NCI-H1048 (cell line): ENCODE measurements at places on chromosomes 2 and 18.

DNA sequence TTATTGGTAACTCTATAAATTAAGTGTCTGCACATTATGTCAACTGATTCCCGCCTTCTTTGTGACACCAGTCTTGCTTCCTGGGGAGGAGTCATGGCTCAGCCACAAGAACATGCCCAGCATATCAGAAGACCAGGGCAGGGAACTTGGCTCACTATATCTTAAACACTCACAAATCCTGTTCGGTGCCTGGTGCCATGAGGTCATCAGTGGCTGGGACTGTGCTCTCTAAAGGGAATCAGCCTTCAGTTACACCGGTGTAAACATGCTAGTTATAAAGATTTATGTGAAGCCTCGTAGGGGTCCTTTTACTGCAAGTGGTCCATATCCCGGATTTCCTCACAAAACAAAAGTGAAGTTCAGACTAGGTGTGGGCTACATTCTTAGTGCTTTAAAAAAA lies 73.1 kb upstream of the ZNF521 start:
- no peak for DNase-seq

DNA sequence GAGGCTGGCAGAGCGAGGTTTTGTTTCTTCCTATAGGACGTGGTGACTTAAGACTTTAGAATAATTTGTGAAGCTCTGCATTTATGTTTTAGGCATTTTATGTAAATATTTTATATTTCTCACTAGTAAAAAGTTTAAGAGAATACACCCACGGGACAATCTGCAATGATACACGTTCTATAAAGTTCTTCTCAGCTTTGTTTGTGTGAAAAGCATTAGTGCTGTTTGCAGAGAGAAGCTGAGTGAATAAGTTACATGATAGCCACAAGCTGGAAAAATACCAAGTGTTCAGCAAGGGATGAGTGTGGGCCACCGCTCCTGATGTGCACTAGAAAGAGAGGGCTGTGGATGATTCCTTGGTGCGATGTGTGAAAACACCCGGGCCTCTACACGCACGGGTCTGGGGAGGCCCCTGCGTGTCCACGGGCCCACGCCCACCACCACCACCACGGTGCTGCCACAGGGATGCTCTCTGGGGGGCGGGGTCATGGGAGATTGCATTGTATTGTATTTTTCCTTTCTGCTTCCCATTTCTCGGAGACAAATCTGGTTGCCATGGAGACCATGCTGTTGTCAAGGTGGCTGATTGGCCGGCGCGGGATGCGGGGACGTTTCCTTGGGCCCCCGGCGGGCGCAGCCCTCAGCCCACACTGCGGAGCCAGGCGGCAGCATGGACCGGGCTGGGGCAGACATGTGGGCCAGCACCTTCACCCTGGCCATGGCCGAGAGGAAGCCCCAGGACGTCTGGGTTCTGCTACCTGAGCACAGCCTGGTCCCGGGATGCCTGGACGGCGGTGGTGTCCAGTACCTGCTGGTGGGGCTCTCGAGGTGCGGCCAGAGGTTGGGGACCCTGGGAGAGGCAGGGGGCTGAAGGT lies at the start of gene RTP5:
Gene RTP5 (plus strand): TSS at position 643 of the 875 bp plus-strand sequence. CDS start 28 bp downstream, at position 671.
- DNase-seq: no peak

DNA sequence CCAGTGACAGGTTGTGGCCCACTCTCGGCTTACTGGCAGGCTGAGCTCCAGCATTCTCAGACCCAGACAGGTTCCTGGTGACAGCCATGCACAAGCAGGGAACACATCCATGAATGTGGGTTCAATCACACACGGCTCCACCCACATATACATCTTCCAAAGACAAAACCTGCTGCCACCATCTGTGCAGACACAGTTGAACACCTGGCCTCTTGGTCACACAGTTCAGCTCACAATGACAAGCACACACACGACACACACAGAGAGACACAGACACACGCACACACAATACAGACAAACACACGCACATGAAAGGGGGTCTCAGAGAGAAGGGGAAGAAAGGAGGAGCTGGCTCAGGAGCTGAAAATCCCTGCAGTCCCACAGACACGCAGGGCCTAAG lies 32.1 kb upstream of the PTMA start:
- no peak for DNase-seq

- DNase-seq: no peak
Measured at GRCh38 chr2:72263043-72263775, 115.5 kb upstream of the CYP26B1 start.

GRCh38 chr2:239443666-239444567 lies 43.1 kb upstream of the HDAC4 start:
- no peak for DNase-seq

DNA sequence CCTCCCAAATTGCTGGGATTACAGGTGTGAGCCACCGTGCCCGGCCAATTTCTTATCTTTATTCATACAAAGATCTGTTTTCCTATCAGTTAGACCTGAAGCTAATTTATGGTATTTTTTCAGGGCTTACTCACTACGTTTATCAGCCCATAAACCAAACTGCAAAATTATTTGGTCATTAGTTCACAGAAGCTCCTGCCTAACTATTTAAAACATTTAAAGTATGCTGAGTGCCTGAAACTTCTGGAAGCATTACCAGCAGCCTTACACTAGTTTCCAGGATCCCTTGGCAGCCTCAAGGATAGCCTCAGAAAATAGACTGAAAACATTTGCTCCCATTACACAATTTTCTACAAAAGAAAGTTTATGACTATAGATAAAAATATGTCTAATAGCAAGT lies 68.8 kb downstream of the GALNT13 start:
- no peak for DNase-seq
